Tongue (tissue), 3 donors: ENCODE measurements at places on chromosomes 12 and 14. TPM values are rescaled to one million over a fixed set of nuclear protein-coding genes. Genes with fewer than 3 reads are reported as not detected.

GRCh38 chr12:1935242-1935641, 16.8 kb upstream of the CACNA2D4 start:
- no peak for DNase-seq

GRCh38 chr12:4450551-4451112, 5.0 kb upstream of the FGF6 start:
- no peak for DNase-seq

DNA sequence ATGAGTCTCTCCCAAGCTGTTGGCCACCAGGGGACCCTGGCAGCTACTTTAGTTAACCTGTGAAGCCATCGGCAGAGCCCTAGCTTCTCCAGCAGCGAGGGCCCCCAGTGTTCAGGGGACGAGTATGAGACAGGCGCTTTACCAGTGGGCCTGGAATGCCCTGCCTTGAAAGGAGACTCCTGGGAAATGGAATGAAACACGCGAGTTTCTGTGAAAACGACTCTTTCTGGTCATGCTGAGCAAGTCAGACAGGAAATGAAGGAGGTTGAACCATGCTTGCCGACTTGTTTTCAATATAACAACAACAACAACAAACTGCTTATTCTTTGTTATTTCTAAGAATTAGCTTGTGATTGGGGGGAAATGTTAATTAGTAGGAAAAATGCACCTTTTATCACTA, 42.9 kb downstream of the SFSWAP start:
- DNase-seq: no peak

GRCh38 chr12:2372178-2372577, 319.4 kb downstream of the CACNA1C start:
- no peak for DNase-seq

DNA sequence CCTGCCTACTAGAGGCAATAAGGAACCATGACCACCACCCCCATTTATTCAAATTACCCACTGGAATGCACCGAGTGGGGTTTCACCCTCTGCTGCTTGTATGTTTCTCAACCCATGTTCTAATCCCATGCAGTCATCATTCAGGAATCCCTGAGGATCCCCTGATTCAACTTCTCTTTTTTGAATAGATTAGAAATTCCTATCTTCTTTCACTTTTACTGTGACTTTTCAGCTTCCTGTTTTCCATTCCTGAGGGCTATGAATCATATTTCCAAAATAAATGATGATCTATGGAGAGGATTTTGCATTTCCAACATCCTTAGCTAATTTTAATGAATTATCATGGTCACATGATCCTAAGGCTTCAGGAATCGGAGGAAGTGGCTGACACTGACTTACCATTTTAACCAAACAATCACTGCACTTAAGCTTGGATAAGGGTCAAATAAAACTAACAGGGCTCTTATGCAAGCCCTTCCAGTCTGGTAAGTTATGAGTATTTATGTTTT, 19.4 kb upstream of the P2RX4 start:
- no peak for DNase-seq

- peak; percentile 33 for DNase-seq
These were observed 17.8 kb upstream of the BCL7A start for GRCh38 chr12:122003651-122004611.

DNA sequence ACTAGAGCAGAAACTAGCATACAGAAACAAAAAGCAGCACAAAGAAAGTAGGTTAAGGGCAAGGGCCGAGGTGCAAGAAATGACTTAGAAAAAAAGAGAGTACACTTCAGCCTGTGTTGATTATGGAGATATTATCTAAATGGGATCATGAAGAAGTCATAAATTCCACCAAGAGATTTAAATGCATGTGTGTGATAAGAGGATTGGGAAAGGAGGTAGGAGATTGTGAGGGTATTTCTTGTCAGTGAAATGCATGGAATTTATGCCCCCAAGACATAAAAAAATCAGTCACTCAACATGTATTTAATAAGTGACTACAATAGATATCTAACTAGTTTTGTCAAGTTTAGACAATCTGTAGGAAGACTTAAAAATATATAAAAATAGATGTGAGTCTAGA, 976.2 kb upstream of the LRFN5 start:
- DNase-seq: no peak

DNA sequence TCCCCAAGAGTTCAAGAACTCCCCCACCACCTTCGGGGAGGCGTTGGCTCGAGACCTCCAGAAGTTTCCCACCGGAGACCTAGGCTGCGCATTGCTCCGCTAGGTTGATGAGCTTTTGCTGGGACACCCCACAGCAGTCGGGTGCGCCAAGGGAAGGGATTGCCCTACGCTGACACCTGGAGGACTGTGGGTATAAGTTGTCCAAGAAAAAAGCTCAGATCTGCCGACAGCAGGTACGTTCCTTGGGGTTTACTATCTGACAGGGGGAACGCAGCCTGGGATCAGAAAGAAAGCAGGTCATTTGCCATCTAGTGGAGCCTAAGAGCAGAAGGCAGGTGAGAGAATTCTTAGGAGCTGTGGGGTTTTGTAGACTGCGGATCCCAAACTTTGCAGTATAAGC, 98.8 kb downstream of the FRMD6 start:
- DNase-seq: no peak

GRCh38 chr14:105168496-105168978, at the start of gene JAG2:
Gene JAG2, minus strand, starts transcription at chr14:105168776. Its CDS starts 356 bp downstream, at chr14:105168420.
- DNase-seq: no peak

DNA sequence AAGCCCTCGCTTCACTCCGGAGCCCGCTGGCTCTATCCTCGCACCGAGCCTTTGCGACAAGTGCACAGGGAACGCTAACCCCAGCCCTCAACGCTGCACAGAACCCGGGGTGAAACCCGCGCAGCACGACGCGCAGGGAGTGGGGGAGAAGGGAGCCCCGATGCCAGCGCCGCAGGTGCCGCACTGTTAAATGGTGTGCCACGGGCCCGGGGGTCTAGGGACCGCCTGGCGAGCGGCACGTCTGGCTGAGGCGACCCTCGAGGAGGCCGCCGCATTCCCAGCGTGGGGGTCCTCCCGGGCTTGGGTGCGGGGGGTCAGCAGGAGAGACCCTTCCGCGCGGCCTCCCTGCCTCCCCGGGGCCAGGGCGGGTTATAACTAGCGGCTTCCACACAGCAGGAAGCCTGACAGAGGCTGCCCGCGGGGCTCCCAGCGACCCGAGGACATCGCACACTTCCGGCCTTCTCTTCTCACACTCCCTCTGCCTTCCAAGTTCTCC, 23.8 kb upstream of the LRTM2 start:
- DNase-seq: peak; percentile 34

DNA sequence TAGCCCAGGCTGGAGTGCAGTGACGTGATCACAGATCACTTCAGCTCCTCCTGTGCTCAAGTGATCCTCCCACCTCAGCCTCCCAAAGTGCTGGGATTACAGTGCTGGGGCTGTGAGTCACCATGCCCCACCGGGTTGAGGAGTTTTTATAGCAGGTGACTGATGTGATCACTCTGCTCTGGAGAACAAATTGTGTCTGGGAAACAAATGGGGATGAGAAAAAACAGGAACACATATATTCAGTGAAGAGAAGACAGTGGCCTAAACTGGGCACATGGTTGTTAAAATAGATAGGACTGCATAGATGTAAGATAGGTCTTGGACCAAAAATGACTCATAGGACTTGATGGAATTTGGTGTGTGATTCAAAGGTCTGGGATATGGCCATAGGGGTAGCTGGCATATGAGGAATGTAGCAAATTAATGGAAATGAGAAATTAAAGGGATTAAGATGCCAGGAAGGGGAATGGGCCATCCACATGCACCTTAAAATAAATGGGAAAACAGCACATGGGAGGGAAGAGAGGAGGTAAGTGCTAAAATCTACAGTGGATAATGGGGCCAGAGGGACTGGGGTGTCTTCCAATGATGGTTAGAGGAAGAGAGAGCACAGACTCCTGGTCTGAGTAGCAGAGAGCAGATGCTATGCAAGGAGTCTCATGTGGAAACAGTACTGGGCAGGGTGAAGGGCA, 11.2 kb downstream of the BCAT1 start:
- DNase-seq: no peak

GRCh38 chr12:1797011-1797901, 23.1 kb upstream of the LRTM2 start:
- DNase-seq: peak; percentile 34

GRCh38 chr12:122111089-122111641, 32.6 kb downstream of the MLXIP start:
- no peak for DNase-seq

GRCh38 chr12:79934281-79935020, 446 bp downstream of the PPP1R12A start:
- peak; percentile 77 for DNase-seq

DNA sequence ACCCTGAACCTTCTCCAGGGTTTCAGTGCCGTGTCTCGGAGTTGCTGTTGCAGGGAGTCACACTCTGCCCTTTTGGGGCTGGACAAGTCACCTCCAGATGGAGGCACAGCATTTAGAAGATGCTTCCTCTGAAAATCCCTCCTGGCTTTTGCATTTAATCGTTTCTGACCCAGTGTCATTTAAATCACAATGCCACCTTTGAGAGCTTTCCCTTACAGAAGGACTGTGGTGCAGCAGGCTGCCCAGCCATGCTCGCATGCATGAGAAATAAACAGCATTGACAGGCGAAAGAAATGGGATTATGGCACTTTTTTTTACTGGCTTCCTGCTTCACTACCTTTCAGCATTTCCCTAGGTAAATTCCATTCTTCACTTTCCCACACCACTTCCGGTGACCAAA, 113.4 kb upstream of the DYRK2 start:
- no peak for DNase-seq

DNA sequence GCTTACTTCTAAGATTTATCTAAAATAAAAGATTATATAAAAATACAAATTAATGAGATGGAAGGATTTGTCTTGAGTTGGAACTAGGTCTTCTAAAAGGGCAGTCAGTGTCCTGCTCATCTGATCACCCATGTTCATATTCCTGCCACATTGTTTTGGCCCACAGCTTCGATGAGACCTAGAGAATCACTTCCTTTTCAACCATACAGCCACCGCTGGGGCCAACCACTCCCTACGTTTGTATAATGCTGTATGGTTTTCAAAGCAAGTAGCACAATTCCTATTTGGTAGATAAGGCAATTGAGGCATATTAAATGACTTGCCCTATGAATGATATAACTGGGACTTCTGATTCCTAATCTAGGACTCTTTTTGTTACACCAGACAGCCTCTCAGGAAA, 249.4 kb downstream of the ZFP36L1 start:
- DNase-seq: no peak

- DNase-seq: no peak
These were observed 225.9 kb upstream of the PLEKHG7 start for GRCh38 chr12:92476844-92477243.

GRCh38 chr12:50953047-50953446, 703 bp downstream of the HIGD1C start:
- DNase-seq: no peak

- DNase-seq: no peak
These were observed 710 bp downstream of the MTA1 start for GRCh38 chr14:105420101-105420973.

- no peak for DNase-seq
These were observed 68.9 kb downstream of the FGD4 start for GRCh38 chr12:32467959-32468863.

- peak; percentile 82 for DNase-seq
These were observed 11.5 kb upstream of the KRT80 start for GRCh38 chr12:52203079-52203921.

- no peak for DNase-seq
These were observed 177.6 kb downstream of the CAND1 start for GRCh38 chr12:67446716-67447115.

DNA sequence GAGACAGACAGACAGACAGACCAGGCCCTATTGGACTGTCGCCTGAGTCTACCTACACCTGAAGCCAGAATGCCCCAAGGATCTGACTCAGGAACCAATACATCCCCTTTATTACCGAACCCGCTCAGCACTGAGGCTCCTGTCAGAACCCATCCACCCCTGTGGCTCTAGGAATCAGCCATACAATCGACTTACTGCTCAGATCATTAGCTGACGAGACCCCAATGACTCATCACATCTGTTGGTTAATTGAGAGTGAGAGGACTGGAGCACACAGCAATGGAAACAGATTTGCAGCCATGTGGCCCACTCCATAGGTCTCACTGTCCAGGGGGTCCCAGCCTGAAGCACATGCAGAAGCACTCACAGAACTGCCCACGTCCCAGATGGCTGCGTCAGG, 15.2 kb downstream of the ITPK1 start:
- DNase-seq: no peak

DNA sequence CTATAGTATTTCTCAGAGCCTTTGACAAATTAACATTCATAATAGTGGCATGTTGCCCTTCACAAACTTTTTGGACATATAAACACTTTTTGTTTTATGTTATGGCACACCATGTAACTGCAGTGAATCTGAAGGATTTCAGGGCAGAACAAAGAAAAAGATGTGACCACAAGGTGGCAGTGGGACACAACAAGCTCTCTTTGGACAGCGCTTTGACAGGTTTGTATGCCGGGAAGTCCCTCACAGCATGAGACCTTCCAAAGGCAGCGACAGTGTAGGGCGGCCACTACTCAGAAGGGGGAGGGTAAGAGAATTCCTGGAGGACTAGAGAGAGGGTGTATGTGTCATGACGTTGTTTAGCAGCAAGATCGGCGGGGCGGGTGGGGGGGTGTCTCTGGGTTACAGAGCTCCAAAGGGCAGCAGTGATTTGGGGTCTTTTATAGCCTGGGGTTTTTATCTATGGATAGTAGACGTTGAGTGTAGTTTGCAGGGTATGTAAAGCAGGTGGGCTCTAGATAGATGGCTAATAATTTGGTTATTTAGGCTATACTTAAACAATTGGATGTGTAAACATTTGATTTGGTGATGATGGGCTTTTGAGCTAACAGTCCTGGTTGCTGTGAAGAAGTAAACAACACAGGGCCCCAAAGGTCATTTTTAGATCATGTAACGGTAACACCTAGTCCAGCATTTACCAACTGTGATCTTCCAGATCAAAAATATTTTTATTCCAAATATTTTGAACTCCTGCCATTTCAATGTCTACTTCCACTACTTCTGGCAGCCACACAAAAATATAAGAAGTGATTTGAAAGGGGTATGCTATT, 22.9 kb downstream of the ETFBKMT start:
- peak; percentile 45 for DNase-seq

The GPR137C gene
- 5.0 TPM for total RNA-seq

The FAM186B gene
- total RNA-seq: 0.82 TPM

The RDH16 gene
- 1.3 TPM for total RNA-seq

The FOXG1 gene
- total RNA-seq: 0.10 TPM

The PLEKHG7 gene
- not detected for total RNA-seq

The KCNH3 gene
- 2.3 TPM for total RNA-seq

The DCN gene
- total RNA-seq: 470 TPM

The DCAF11 gene
- 80.3 TPM for total RNA-seq

The APAF1 gene
- total RNA-seq: 27.9 TPM

The RPS6KL1 gene
- total RNA-seq: 12.6 TPM

The TRPV4 gene
- total RNA-seq: 3.5 TPM

The B3GNT4 gene
- 0.41 TPM for total RNA-seq
